Stimulated activated CD4-positive, alpha-beta T cell treated with anti-CD3 and anti-CD28 coated beads, Interleukin-12 subunit alpha, Interleukin-12 subunit beta, amount 100 ng/mL, for 24 hours (primary cell): ENCODE measurements at places on chromosomes 6 and 20.

- DNase-seq = no peak
Measured at GRCh38 chr6:29981211-29981812, 39.0 kb downstream of the HLA-A start.

GRCh38 chr20:23601715-23602114 is 4.0 kb downstream of the CST9 start:
- no peak for DNase-seq

GRCh38 chr6:38057994-38058393 is 238.5 kb downstream of the ZFAND3 start:
- peak; percentile 32 for DNase-seq

GRCh38 chr6:27752038-27752885 is 159.9 kb downstream of the OR2B2 start:
- DNase-seq = no peak

GRCh38 chr6:19789100-19789803 is 47.9 kb upstream of the ID4 start:
- no peak for DNase-seq
